ENCODE measurements at places on chromosomes 3 and 15. TPM values are rescaled to one million over a fixed set of nuclear protein-coding genes. Genes with fewer than 3 reads are reported as not detected.

Gene ACTL6A
- total RNA-seq: 48.6 TPM

DNA sequence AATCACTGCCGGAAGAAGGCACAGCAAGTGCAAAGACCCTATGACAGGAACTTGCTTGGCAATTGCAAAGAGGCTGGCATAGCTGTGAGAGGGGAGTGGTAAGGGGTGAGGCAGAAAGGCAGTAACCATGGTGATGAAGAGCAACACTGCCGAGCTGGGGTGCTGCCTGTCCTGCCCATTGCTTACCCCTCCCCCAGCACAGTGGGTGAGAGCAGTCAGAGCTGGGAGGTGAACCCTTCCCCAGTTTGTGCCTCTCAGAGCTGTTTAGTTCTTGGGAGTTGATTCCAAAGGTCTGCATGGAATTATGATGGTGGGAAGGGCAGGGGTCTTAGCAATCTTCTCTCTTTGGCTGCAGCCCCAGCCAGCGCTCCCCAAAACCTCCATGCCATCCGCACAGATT lies 8.8 kb downstream of the TYRO3 start:
- H3K27ac ChIP-seq: no peak overlapping the region
- no peaks in the 10 kb centered on the region for H3K4me1 ChIP-seq
- H3K27me3 ChIP-seq: no peaks in the 10 kb centered on the region
- no peak for DNase-seq
- no peak overlapping the region for H3K4me3 ChIP-seq

Gene ECE2
- not detected for total RNA-seq

- H3K36me3 ChIP-seq: no peaks in the 10 kb centered on the region
- H3K4me3 ChIP-seq: no peak overlapping the region
- peak; percentile 13 for DNase-seq
- H3K4me1 ChIP-seq: no peaks in the 10 kb centered on the region
- H3K27me3 ChIP-seq: no peaks in the 10 kb centered on the region
- no peak overlapping the region for H3K27ac ChIP-seq
Measured at GRCh38 chr3:72738752-72739530, 109.3 kb downstream of the SHQ1 start.

Gene MNS1
- total RNA-seq: 2.1 TPM

- H3K27ac ChIP-seq: no peak overlapping the region
- no peaks in the 10 kb centered on the region for H3K36me3 ChIP-seq
- H3K4me1 ChIP-seq: no peaks in the 10 kb centered on the region
- no peaks in the 10 kb centered on the region for H3K27me3 ChIP-seq
- DNase-seq: peak; percentile 61
Measured at GRCh38 chr15:37981775-37982174, 47.3 kb downstream of the TMCO5A start.

Gene GOLGA6L7
- not detected for total RNA-seq

Gene SETD5
- total RNA-seq: 53.7 TPM

- no peak for DNase-seq
- no peak overlapping the region for H3K4me3 ChIP-seq
- H3K4me1 ChIP-seq: no peaks in the 10 kb centered on the region
- no peak overlapping the region for H3K27ac ChIP-seq
- H3K27me3 ChIP-seq: no peaks in the 10 kb centered on the region
- peaks cover 8% of the 10 kb centered on the region for H3K36me3 ChIP-seq
Measured at GRCh38 chr15:57288926-57289580, 87.3 kb upstream of the CGNL1 start.

- no peak within 1 kb of the TSS for H3K27ac ChIP-seq
- no peaks in the 10 kb centered on the region for H3K4me1 ChIP-seq
- H3K4me3 ChIP-seq: no peak within 1 kb of the TSS
- no peak for DNase-seq
Measured at GRCh38 chr3:109316162-109316730, at the start of gene DPPA2. DPPA2 (minus strand) TSS chr3:109316517; CDS start chr3:109314542, 1,975 bp downstream.

DNA sequence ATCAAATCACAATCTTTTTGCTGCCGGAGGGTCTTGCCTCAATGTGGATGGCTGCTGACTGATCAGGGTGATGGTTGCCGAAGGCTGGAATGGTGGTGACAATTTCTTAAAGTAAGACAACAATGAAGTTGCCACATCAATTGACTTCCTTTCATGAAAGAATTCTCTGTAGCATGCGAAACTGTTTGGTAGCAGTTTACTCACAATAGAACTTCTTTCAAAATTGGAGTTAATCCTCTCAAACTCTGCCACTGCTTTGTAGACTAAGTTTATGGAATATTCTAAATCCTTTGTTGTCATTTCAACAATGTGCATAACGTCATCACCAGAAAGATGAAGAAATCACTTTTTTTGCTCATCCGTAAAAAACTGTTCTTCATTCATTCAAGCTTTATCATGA lies 65.8 kb downstream of the B3GNT5 start:
- H3K4me3 ChIP-seq: no peak overlapping the region
- H3K36me3 ChIP-seq: no peaks in the 10 kb centered on the region
- no peaks in the 10 kb centered on the region for H3K27me3 ChIP-seq
- H3K27ac ChIP-seq: no peak overlapping the region
- H3K4me1 ChIP-seq: no peaks in the 10 kb centered on the region
- no peak for DNase-seq
